ENCODE measurements at places on chromosomes 16 and 17.

- no peaks in the 10 kb centered on the region for H3K4me1 ChIP-seq
- DNase-seq, result no peak
- H3K27ac ChIP-seq, result no peak overlapping the region
- no peaks in the 10 kb centered on the region for H3K27me3 ChIP-seq
- no peak overlapping the region for H3K4me3 ChIP-seq
These were observed 52.8 kb downstream of the NDEL1 start for GRCh38 chr17:8488491-8488890.

- peaks cover 90% of the 10 kb centered on the region for H3K4me1 ChIP-seq
- H3K27me3 ChIP-seq, result no peaks in the 10 kb centered on the region
- DNase-seq, result peak; percentile 40
These were observed 245.2 kb downstream of the SEC14L1 start for GRCh38 chr17:77385750-77386501.

- no peak for DNase-seq
- peaks cover 56% of the 10 kb centered on the region for H3K27me3 ChIP-seq
- H3K4me3 ChIP-seq, result no peak overlapping the region
- peaks cover 42% of the 10 kb centered on the region for H3K4me1 ChIP-seq
- no peak overlapping the region for H3K27ac ChIP-seq
These were observed 3.4 kb upstream of the NXPH3 start for GRCh38 chr17:49572226-49572625.

DNA sequence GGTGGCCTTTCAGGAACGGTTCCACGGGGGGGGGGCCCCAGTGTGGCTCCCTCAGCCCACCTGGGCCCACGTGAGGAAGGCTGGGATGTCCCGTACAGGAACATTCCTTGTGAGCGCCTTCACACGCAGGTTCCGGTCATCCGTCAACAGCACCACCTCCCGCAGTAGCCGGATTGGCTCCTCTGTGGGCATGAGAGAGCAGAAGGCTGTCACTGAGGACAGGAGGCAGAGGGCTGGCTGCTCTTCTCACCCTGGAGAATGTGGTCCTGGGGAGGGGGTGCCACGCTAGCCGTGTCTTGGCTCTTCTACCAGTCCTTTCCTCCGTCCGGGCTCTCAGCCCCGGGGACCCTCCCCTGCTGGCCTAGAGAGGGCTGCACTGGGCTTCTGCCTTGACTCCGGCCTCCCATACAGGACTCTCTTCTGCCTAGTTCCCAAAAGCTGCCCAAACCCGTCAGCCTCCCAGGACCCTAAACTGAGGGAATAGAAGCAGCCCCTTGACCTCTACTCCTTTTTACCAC, 6.6 kb downstream of the HIC1 start:
- peaks cover 18% of the 10 kb centered on the region for H3K36me3 ChIP-seq
- no peak overlapping the region for H3K4me3 ChIP-seq
- no peak for DNase-seq
- peaks cover 17% of the 10 kb centered on the region for H3K4me1 ChIP-seq
- peak overlapping the region; percentile 69 for H3K27ac ChIP-seq

DNA sequence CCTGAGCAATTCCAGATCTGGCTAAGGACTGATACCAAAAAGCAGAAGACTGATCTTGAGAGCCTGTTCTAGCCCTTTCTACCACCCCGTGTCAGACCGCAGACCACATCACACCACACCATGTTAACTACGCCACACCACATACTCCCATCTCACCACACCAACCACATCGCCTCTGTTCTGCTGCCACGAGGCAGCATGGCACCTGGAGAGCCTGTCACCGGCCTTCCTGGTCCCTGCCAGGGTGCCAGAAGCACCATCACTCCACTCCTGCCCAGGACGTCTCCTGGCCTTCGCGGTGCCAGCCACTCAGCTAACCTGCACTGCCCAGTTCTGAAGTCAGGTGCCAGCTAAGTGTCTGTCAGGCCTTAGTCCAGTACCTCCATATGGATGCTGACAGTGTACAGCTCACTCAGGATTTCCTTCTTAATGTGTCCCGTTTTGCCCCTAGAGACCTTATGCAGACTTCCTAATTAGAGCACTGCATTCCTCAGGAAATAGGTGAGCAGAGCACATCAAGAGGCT, 37.2 kb upstream of the BCAR1 start:
- H3K36me3 ChIP-seq, result peaks cover 11% of the 10 kb centered on the region
- peak; percentile 78 for DNase-seq
- peak overlapping the region; percentile 12 for H3K4me3 ChIP-seq
- H3K27ac ChIP-seq, result peak overlapping the region; percentile 10

GRCh38 chr17:34378664-34379101, 15.7 kb upstream of the CCL1 start:
- H3K4me1 ChIP-seq, result peaks cover 69% of the 10 kb centered on the region
- peak overlapping the region; percentile 77 for H3K4me3 ChIP-seq
- H3K36me3 ChIP-seq, result no peaks in the 10 kb centered on the region
- peak overlapping the region; percentile 65 for H3K27ac ChIP-seq

GRCh38 chr16:4687946-4688673, 5.3 kb upstream of the NUDT16L1 start:
- H3K36me3 ChIP-seq, result peaks cover 2% of the 10 kb centered on the region
- H3K4me1 ChIP-seq, result peaks cover 10% of the 10 kb centered on the region
- H3K27ac ChIP-seq, result no peak overlapping the region
- H3K4me3 ChIP-seq, result no peak overlapping the region
- no peak for DNase-seq

GRCh38 chr17:61401389-61402072, 1.9 kb downstream of the TBX2 start:
- peaks cover 6% of the 10 kb centered on the region for H3K36me3 ChIP-seq
- no peak overlapping the region for H3K27ac ChIP-seq
- peak overlapping the region; percentile 86 for H3K4me3 ChIP-seq
- no peak for DNase-seq

DNA sequence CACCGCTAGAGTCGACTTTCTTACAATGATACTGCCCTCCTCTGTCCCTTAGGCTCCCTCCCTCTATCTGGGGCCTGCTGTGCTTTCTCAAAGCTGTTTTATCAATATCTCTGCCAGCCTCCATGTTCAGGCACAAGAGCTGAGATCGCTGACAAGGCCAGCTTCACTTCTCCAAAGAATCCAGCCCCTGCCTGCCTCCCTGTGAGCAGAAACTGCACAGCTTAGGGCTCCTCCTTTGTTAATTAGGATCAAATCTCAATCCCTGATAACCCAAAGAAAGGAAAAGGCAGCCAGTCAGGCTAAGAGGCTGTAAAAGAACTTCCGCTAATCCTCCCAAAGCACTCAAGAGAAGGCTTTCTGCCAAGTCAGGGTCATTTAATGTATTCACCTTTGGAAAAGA, 616.0 kb upstream of the CDH11 start:
- H3K27ac ChIP-seq, result no peak overlapping the region
- H3K4me1 ChIP-seq, result no peaks in the 10 kb centered on the region
- H3K36me3 ChIP-seq, result no peaks in the 10 kb centered on the region
- no peak for DNase-seq
- H3K27me3 ChIP-seq, result no peaks in the 10 kb centered on the region

DNA sequence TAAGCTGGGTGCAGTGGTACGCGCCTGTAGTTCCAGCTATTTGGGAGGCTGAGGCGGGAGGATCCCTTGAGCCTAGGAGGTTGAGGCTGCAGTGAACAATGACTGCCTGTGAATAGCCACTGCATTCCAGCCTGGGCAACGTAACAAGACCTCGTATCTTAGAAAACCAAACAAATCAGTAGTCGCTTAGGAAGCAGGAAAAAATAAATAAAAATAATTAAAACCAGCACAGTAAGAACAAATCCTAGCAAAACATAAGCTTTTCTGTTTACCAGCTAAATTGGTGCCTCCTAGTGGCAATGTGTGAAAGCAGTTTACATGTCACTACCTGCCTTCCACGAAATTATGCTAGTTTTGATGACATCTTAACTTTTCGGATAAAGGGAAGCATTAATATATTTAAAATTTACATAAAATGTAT, 1.3 kb downstream of the ARMC5 start:
- DNase-seq, result no peak
- H3K4me3 ChIP-seq, result peak overlapping the region; percentile 90
- H3K36me3 ChIP-seq, result peaks cover 4% of the 10 kb centered on the region
- peaks cover 45% of the 10 kb centered on the region for H3K4me1 ChIP-seq

GRCh38 chr16:60485872-60486489, 1550.3 kb downstream of the CDH8 start:
- H3K4me3 ChIP-seq, result no peak overlapping the region
- H3K27me3 ChIP-seq, result no peaks in the 10 kb centered on the region
- no peaks in the 10 kb centered on the region for H3K4me1 ChIP-seq

- DNase-seq, result no peak
- no peak overlapping the region for H3K4me3 ChIP-seq
- H3K36me3 ChIP-seq, result no peaks in the 10 kb centered on the region
- H3K27me3 ChIP-seq, result no peaks in the 10 kb centered on the region
- no peaks in the 10 kb centered on the region for H3K4me1 ChIP-seq
These were observed 25.5 kb downstream of the MYOCD start for GRCh38 chr17:12691173-12691572.

DNA sequence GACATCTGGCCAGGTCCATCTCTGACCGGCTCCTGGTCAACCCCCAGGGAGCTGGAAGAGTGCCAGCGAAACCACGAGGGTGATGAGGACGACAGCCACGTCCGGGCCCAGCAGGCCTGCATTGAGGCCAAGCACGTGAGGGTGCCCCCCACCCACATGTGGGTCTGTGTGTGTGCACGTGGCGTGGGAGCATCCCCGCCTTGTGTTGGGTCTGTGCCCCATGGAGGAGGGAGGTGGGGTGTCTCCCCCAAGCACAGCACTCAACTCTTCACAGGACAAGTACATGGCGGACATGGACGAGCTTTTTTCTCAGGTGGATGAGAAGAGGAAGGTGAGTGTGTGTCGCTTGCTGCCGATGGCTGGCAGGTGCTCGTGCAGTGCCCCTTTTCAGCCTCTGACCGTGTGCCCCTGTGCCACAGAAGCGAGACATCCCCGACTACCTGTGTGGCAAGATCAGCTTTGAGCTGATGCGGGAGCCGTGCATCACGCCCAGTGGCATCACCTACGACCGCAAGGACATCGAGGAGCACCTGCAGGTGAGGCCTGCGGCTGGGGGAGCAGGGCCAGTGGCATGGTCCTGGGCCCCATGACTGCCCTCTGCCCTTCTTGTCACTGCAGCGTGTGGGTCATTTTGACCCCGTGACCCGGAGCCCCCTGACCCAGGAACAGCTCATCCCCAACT, 1.7 kb downstream of the STUB1 start:
- no peak for DNase-seq
- peaks cover 47% of the 10 kb centered on the region for H3K4me1 ChIP-seq
- H3K4me3 ChIP-seq, result peak overlapping the region; percentile 87
- H3K27ac ChIP-seq, result no peak overlapping the region

DNA sequence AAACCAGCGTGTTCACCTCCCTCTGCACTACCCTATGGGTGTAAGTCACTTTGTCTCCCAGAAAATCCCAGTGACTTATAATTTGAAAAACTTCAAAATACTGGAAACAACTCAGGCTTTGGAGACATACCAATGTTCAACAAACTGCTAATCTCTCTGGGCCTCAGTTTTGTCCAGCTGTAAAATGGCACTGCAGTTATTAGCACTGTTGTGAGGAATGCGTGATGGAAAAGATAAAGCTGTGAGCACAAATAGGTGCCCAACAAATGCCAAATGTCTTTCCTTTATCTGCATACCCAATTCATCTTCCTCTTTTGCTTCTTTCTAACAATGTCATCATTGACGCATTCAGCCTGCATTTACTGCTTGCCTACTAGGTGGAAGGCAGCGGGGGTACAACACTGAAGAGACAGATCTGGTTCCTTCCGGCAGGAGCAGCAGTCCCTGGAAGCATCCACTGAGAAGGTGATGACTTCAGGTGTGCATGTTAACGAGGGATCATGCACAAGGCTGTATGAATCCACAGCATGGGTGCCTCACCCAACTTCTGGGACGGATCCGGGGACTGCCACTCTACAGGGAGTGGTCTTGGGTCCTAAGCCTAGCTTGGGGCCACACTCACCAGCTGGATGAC, 63.4 kb downstream of the CYTH1 start:
- H3K4me1 ChIP-seq, result peaks cover 98% of the 10 kb centered on the region
- H3K27me3 ChIP-seq, result no peaks in the 10 kb centered on the region
- H3K27ac ChIP-seq, result peak overlapping the region; percentile 95
- H3K36me3 ChIP-seq, result no peaks in the 10 kb centered on the region
- no peak for DNase-seq
- peak overlapping the region; percentile 59 for H3K4me3 ChIP-seq

- no peak for DNase-seq
- H3K4me1 ChIP-seq, result no peaks in the 10 kb centered on the region
- no peaks in the 10 kb centered on the region for H3K27me3 ChIP-seq
- no peak overlapping the region for H3K27ac ChIP-seq
- no peaks in the 10 kb centered on the region for H3K36me3 ChIP-seq
These were observed 93.7 kb downstream of the CHD9NB start for GRCh38 chr16:52958951-52959350.

GRCh38 chr16:78256686-78257375, 157.4 kb downstream of the WWOX start:
- H3K27me3 ChIP-seq, result no peaks in the 10 kb centered on the region
- H3K36me3 ChIP-seq, result no peaks in the 10 kb centered on the region
- no peak for DNase-seq
- no peak overlapping the region for H3K27ac ChIP-seq
- no peak overlapping the region for H3K4me3 ChIP-seq

DNA sequence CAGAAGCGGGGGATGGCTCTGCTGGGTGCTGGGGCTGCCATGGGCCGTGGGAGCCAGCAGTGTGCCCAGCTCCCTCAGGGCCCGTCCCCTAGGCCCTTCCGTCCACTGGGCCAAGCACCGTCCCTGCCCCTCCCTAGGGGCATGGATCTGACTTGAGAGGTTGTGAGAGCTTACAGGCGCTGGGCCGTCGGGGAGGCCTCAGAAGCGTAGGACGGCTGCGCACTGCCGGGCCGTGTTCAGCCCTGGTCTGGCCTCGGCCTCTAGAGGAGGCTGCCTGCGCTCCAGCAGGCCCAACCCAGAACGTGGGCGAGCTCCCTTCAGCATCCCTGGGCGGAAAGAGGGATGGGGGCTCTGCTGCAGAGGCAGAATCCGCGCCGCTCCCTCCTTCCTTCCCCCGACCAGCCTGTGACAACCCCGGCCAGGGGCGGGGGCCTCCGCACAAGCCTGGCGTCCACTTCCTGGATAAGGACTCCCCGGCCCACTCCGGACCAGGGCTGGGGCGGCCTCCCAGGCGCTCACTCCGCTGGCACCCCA, 685 bp upstream of the MPG start:
- peaks cover 25% of the 10 kb centered on the region for H3K27me3 ChIP-seq
- peaks cover 3% of the 10 kb centered on the region for H3K36me3 ChIP-seq
- DNase-seq, result peak; percentile 41
- H3K27ac ChIP-seq, result peak overlapping the region; percentile 46
- H3K4me3 ChIP-seq, result peak overlapping the region; percentile 84
- H3K4me1 ChIP-seq, result peaks cover 40% of the 10 kb centered on the region

DNA sequence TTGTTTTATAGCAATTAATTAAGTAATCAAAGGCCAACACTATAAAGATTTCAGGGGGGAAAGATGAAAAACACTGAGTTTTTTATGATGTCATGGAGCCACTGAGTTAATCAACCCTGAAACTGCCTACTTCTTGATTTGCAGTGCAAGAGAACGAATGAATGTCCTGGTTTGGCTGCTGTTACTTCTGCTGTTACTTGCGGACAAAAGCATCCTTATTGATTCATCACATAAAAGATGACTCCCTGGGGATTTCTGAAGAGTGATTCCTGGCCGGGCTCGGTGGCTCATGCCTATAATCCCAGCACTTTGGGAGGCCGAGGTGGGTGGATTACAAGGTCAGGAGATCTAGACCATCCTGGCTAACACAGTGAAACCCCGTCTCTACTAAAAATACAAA, 10.9 kb upstream of the SPNS3 start:
- H3K4me3 ChIP-seq, result no peak overlapping the region
- DNase-seq, result no peak
- no peaks in the 10 kb centered on the region for H3K27me3 ChIP-seq

- DNase-seq, result no peak
- H3K4me3 ChIP-seq, result no peak overlapping the region
These were observed 36.1 kb upstream of the MYH2 start for GRCh38 chr17:10585529-10585928.

All from activated T-cell treated with anti-CD3 and anti-CD28 coated beads, Interleukin-2, amount 50 U/mL, for 72 hours (primary cell).